Putamen (tissue), 1 donor: ENCODE measurements at places on chromosomes 6 and 20.

- DNase-seq, result no peak
Measured at GRCh38 chr6:33834401-33835392, 30.9 kb upstream of the MLN start.

- DNase-seq, result no peak
Measured at GRCh38 chr20:59788196-59788735, 145.2 kb downstream of the SYCP2 start.

- DNase-seq, result no peak
Measured at GRCh38 chr20:40282941-40283340, 406.1 kb downstream of the MAFB start.

- no peak for DNase-seq
Measured at GRCh38 chr20:42003380-42003779, 385.2 kb upstream of the CHD6 start.

GRCh38 chr20:34581341-34582184 is 23.0 kb downstream of the MAP1LC3A start:
- peak; percentile 71 for DNase-seq

DNA sequence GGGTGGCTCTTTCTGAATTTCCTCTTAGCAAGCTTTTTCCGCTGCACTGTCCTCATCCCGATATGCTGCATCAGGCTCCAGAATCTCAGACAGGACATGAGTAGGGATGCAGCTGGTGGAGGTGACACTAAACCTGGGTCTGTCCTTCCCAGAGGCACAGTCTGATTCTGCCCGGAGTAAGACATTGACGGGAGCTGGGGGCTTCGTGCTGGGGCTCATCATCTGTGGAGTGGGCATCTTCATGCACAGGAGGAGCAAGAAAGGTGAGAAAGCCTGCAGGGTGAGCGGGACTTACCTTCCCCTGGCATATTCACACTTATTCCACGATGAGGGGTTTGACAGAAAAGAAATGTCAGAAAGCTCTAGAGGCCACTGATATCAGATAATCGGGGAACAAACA is 9.8 kb downstream of the HLA-DPB1 start:
- no peak for DNase-seq

DNA sequence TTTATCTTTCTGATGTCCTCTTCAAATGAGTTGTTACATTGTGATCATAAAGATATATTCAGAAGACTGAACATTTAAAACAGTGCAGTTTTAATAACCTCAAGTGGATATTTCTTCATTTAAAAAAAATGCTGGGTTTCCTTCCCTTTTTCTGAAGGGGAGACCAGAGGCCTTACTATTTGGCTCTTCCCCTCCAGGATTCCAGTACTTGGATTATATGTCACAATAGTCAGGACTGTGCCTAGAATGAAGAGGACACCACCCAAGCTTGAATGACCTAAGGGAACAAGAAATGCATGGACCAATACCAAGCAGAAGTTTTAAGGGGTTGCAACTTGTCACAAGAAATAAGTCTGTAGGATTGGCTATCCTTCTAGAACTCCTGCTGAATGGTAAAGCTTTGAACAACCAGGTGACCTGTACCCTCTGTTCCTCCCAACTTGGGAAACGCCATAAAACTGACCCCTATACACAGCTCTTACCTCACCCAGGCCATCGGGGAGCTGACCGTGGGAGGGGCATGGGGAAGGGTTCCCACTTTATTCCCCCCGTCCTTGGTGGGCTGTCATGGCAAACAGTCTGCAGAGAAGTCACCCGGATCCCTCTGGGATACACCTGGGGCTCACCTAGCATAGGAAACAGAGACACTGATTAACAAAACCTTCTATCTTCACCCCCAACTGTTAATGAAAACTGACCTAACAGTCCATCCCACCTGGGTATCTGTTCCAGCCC is 2.0 kb downstream of the FRS3 start:
- no peak for DNase-seq

DNA sequence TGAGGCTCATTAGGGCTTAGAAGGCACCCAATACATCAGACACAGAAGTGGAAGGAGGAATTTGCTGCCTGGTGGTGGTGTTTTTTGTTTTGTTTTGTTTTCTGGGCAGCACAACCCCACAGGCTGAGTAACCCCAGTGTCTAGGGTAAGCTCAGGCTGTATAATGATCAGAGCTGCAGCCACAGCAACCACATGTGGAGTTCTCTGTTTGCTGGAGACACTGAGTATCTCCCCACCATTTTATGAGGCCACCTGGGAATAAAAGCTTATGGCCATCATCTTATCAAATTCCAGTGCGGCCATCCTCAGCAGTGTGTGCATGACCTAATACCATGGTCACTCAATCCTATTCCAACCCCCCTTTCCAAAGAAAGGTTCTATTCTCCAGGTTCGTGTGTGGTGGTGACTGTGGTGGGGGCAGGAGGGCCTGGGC is 3.4 kb upstream of the DLL1 start:
- no peak for DNase-seq

- DNase-seq, result no peak
Measured at GRCh38 chr6:27205375-27206278, 41.9 kb upstream of the PRSS16 start.

- DNase-seq, result peak; percentile 7
Measured at GRCh38 chr6:169026175-169026574, 227.5 kb downstream of the THBS2 start.

GRCh38 chr20:722822-723644 is 45.3 kb downstream of the SLC52A3 start:
- DNase-seq, result no peak

GRCh38 chr6:31580807-31581433 is 1.3 kb downstream of the LTB start:
- DNase-seq, result peak; percentile 69

DNA sequence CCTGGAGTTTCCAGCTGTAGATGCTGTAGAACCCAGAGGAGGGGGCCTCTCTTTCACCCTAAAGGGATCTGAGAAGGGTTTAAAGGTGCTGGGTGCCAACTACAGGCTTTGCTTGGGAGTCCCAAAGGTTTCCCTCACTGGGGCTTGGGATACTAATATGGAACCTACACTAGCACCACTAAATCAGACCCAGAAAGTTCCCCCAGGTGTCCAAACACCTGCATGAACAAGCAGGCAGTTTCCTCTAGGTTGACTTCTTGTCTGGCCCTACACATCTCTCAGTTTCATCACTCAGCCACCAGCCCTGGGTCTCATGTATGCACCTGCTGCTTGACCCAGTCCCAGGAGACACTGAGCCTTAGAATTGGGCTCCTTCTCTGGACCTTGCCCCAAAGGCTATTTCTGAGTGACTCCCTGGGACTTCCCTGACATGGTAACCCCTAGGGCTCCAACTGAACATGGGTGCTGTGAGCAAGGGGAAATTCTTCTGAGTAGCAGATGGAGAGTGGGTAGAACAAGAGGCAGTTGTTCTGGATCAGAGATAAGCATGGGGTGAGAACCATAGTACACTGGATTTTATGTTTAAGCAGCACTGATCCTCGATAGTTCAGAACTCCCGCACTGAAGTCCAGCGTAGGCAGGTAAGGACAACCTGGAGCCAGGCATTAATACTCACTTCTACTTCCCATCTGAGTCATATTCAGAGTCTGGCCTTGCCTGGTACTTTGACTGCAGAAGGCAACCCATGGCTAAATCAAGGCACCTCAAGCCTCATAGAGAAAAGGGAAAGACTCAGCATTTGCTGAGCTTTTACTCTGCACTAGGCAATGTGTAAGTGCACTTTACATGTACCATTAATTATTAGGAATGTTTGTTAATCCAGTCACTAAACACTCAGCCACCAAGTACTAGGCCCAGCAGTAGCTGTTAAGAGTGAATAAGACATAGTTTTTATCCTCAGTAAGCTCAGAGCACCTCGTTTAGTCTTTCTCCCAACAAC is 16.8 kb downstream of the BCL2L1 start:
- DNase-seq, result no peak

GRCh38 chr6:44806656-44807055 is 419.1 kb downstream of the CDC5L start:
- DNase-seq, result no peak

GRCh38 chr6:165002358-165002757 is 307.0 kb downstream of the C6orf118 start:
- DNase-seq, result no peak

DNA sequence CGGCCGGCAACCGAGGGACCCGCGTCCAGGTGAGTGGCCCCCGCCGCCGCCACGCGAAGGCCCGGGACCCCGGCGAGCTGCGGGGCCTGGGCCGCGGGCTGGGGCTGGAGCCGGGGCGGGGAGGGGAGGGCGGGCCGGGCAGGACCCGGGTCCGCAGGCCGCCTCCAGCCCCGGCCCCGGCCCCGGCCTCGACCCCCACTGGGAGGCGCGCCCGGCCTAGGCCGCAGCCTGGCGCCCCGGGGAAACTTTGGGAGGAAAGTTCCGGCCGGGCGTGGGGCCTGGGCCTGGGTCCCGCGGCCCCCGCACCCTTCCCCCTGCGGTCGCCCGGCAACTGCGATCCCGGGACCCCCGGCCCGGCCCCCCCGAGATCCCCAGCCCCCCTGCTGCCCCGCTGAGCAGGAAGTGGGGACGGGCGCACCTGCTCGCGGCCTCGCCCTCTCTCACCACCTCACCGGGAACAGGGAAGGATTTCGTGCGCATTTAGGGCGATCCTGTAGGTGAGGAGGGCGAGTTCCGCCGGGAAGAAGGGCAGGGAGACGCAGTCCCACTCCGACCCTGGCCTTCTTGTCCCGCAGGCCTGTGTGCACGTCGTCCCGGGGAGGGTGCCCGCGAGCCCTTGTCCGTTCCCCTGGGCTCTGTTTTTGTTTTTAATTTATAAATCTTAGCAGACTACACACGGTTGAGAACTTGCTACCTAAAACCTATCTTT is 402 bp downstream of the OSBPL2 start:
- DNase-seq, result no peak

DNA sequence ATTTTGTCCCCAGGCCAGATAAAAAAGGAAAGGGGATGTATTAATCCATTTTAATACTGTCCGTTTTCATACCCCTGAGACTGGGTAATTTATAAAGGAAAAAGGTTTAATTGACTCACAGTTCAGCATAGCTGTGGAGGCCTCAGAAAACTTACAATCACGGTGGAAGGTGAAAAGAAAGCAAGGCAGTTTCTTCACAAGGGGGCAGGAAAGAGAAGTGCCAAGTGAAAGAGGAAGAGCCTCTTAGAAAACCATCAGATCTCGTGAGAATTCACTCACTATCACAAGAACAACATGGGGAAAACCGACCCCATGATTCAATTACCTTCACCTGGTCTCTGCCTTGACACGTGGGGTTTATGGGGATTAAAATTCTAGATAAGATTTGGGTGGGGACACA is 152.5 kb downstream of the IBTK start:
- DNase-seq, result no peak

- no peak for DNase-seq
Measured at GRCh38 chr6:81762606-81763005, 10.1 kb upstream of the TENT5A start.

GRCh38 chr6:166784691-166785090 is 157.6 kb upstream of the RPS6KA2 start:
- DNase-seq, result no peak

GRCh38 chr20:25245461-25245860 is 2.4 kb upstream of the PYGB start:
- DNase-seq, result no peak

GRCh38 chr6:13357551-13358075 is 29.3 kb upstream of the TBC1D7 start:
- peak; percentile 76 for DNase-seq

GRCh38 chr20:19833395-19833794 is 75.3 kb downstream of the RIN2 start:
- no peak for DNase-seq

- peak; percentile 11 for DNase-seq
Measured at GRCh38 chr6:46674410-46674809, 13.3 kb upstream of the TDRD6 start.

- no peak for DNase-seq
Measured at GRCh38 chr6:21614226-21614625, 20.7 kb downstream of the SOX4 start.

DNA sequence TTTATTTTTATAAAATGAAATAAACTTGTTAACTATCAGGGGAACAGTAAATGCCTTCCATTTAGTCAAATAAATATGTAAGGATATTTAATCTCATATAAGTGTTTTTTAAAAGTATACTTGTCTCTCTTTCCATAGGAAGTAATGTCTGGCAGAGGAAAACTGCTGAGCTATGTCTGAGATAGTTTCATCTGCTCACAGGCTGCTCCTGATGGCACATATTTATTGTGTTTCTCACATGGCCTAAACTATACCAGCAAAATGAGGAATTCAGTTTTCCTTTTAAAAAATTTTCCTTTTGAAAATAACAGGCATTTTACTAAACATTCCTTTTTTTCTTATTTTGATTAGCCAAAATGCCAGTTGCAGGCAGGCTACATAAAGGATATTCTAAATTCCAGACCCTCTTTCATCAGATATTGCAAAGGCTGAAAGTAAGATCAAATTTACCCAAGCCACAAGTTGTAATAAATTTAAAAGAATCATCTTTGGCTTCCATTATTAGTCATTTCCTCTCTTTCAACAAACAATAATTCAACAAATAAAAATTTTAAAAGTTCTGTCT is 60.1 kb upstream of the RNF146 start:
- no peak for DNase-seq

GRCh38 chr6:155578251-155578650 is 122.6 kb upstream of the NOX3 start:
- no peak for DNase-seq

- no peak for DNase-seq
Measured at GRCh38 chr20:40101560-40101959, 587.5 kb downstream of the MAFB start.

DNA sequence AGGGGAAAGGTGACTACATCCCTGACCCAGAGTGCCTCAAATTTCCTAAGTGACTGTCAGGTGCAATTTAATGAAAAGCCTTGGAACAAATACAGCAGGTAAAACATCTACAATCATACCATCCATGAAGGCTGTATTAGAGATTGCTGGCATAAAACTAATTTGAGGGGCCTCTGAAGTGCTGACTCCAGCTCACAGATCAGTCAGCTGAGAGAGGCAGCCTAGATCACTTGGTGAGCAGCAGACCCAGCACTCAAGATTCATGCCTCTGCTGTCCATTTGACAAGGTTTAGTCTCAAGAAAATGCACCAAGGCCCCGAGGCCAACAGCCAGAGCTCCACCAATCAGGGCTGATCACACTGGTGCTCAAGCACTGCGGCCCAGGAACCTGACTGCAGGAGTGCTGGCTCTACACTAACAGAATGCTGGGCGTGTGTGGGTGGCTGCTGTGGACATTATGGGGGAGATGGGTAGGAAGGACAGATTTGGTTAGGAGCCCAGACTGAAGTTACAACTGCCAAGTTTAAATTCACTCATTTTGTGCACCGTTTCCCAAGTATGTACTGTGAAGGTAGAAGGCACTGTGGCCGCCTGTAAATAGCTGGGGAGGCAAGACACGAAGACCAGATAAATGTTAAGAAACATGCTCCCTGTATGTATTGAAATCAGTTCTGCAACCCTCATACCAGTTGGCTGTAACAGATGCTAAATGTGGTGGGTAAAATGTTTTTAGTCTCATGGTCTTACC is 28.2 kb downstream of the SNX5 start:
- no peak for DNase-seq

DNA sequence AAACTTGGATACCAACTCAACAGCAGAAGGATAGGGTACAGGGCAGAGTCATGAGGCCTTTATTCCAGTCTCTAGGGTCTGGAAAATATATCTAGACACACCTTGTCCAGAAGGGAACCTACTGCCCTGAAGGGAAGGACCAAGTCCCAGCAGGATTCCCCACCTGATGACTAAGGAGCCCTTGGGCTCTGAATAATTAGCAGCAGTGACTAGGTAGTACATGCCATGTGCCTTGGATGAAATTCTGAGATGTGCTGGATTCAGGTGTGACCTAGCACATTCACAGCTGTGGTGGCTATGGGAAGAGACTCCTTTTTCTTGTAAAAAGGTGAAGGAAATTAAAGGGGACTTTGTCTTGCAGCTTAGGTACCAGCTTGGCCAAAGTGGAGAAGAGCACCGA is 364.3 kb upstream of the PTCHD4 start:
- no peak for DNase-seq

- DNase-seq, result no peak
Measured at GRCh38 chr20:9227896-9228615, 159.2 kb downstream of the PLCB4 start.
